ENCODE measurements at places on chromosomes 12 and 14. TPM values are rescaled to one million over a fixed set of nuclear protein-coding genes. Genes with fewer than 3 reads are reported as not detected.
A peak's percentile ranks its signal among the peaks of the same experiment; 100 is the strongest.

PRKD1 gene
- total RNA-seq: not detected

NOS1 gene
- not detected for total RNA-seq

FOXN4 gene
- total RNA-seq: not detected

SLC25A47 gene
- not detected for total RNA-seq

DPF3 gene
- 0.31 TPM for total RNA-seq

AMDHD1 gene
- total RNA-seq: 0.91 TPM

- H3K27ac ChIP-seq: no peak overlapping the region
- H3K4me3 ChIP-seq: no peak overlapping the region
- H3K27me3 ChIP-seq: no peaks in the 10 kb centered on the region
- DNase-seq: no peak
- no peaks in the 10 kb centered on the region for H3K4me1 ChIP-seq
Measured at GRCh38 chr14:87046960-87047359, 946.0 kb downstream of the GALC start.

DNA sequence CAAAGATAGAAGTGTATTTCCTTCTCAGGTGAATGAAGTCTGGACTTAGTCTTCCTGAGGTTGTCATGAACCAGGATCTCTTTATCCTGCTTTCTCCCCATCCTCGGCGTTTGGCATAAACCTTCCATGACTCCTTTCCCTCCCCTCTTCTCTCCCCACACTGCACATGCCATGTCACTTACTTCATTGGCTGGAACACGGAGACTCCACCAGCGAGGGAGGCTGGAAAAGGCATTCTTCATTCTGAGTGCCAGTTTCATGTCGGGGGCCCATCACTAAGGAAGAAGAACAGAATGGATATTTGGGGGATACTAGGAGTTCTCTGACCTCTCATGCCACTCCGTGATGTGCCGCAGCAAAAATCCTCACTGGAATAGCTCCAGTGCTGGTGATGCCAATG, 105.6 kb downstream of the VCPKMT start:
- H3K36me3 ChIP-seq: no peaks in the 10 kb centered on the region
- H3K4me3 ChIP-seq: no peak overlapping the region
- H3K27me3 ChIP-seq: no peaks in the 10 kb centered on the region
- no peak overlapping the region for H3K27ac ChIP-seq
- peaks cover 4% of the 10 kb centered on the region for H3K4me1 ChIP-seq

GRCh38 chr12:15592934-15593333, 196.3 kb downstream of the EPS8 start:
- H3K27ac ChIP-seq: no peak overlapping the region
- H3K36me3 ChIP-seq: no peaks in the 10 kb centered on the region
- peaks cover 4% of the 10 kb centered on the region for H3K4me1 ChIP-seq
- no peaks in the 10 kb centered on the region for H3K27me3 ChIP-seq

GRCh38 chr12:121300083-121300819, 3.7 kb upstream of the CAMKK2 start:
- peaks cover 20% of the 10 kb centered on the region for H3K4me1 ChIP-seq
- H3K27ac ChIP-seq: no peak overlapping the region
- H3K4me3 ChIP-seq: no peak overlapping the region
- DNase-seq: no peak
- no peaks in the 10 kb centered on the region for H3K36me3 ChIP-seq

DNA sequence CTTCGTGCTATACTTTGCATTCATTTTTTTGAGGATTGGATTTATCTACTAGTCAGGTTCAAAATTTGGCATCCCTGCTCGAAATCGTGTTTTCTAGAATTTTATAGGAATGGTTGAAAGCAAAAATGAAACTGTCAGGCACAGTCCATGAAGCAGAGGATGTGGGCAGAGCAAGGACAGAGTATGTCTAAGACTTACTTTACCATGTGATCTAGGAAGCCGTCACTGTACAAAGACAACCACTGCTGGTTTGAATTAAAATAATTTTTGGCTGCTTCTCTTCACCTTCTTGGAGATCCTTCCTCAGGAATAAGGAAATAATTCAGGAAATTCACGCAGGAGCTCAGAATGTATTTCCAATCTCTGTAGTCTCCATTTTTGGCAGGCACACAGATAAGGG, 31.6 kb upstream of the SGPP1 start:
- peaks cover 14% of the 10 kb centered on the region for H3K4me1 ChIP-seq
- H3K36me3 ChIP-seq: no peaks in the 10 kb centered on the region
- peak overlapping the region; percentile 9 for H3K27ac ChIP-seq
- H3K27me3 ChIP-seq: no peaks in the 10 kb centered on the region
- peak; percentile 5 for DNase-seq

DNA sequence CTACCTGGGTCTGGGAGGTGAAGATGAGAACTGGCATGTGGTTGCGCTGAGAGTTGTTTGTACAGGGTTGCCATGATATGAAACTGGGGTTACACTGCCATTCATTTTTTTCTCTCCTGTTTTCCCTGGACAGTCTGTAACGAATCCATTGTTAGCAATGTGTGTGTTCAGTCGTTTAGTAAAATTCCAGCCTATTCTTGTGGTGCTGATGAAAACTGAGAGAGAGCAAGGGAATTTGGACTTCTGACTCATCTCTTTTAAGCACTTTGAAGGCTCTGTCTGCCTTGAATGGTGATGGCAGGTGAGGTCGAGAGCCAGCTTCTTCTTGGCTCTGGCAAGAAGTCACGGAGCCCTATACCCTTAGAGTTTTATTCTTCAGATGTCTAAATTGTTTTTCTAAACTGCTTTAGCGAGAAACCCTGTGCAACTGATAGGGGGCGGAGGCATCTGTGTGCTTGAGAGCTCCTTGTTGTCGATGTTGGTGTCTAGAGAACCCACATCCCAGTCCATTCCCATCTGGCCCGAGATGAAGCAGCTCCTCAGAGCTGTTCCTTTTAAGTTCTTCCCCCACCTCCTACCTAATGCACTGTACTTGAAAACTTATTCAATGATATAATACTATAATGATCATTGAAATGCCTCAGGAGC, 204.4 kb downstream of the TMX1 start:
- H3K27me3 ChIP-seq: peaks cover 2% of the 10 kb centered on the region
- H3K27ac ChIP-seq: no peak overlapping the region
- H3K4me1 ChIP-seq: no peaks in the 10 kb centered on the region
- no peak overlapping the region for H3K4me3 ChIP-seq
- no peaks in the 10 kb centered on the region for H3K36me3 ChIP-seq
- DNase-seq: no peak

DNA sequence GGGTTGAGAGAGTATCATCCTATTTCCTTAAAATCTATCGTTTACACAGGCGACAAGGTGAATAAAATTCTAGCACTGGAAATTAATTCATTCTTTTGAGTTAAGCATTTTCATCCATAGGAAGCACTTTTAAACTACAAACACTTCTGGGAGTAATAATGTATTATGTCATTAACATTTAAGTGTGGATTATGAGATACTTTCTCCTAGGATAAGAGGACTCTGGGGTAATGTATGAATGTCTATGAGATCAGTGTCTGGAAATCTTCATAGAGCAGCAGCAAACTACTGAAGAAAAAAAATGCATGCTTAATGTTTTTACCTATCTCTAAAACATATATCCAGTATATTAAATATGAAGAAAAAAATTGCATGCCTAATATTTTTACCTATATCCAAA, 86.9 kb downstream of the EPS8 start:
- no peaks in the 10 kb centered on the region for H3K27me3 ChIP-seq
- no peaks in the 10 kb centered on the region for H3K4me1 ChIP-seq
- no peak for DNase-seq
- H3K27ac ChIP-seq: no peak overlapping the region
- no peak overlapping the region for H3K4me3 ChIP-seq

DNA sequence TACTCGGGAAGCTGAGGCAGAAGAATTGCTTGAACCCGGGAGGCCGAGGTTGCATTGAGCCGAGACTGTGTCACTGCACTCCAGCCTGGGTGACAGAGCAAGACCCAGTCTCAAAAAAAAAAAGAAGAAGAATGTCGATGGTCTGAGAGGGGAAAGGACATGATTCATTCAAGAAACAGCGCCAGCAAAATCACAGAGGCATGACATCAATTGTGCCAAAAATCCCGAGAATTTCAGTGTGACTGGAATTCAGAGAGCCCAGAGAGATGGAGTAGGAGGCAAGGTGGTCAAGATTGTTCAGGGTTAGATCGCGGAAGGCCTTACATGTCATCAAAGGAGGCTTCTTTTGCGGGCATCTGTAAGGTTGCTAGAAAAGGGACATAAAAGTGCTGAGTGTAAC, 483.3 kb downstream of the VRK1 start:
- no peak overlapping the region for H3K27ac ChIP-seq
- H3K4me1 ChIP-seq: peaks cover 11% of the 10 kb centered on the region
- DNase-seq: no peak
- H3K4me3 ChIP-seq: no peak overlapping the region
- H3K27me3 ChIP-seq: no peaks in the 10 kb centered on the region

DNA sequence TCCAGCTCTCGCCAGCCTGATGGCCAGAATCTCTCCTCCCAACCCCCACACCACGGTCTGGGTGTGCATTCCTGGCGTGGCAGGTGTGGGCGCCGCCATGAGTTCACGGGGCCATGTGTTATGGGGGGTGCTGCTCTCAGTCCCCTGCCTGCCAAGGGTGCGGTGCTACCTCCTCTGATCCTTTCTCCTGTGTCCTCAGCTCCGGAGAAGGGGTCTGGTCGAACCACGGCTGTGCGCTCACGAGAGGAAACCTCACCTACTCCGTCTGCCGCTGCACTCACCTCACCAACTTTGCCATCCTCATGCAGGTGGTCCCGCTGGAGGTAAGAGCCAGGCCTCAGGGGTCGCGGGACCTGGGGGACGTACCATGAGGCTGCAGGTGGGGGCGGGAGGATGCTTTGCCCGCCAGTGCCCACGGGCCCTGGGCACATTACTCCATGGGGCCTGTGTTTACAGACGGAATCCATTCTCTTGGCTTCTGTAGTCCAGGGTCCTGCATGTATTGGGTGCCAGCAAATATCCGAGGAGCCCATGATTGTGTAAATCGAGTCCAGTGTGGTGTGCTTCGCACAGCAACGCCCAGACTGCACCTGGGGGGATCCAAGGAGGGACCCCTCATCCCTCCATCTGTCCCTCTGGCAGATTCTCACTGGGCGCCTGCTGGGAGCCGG, 130.8 kb downstream of the ADGRD1 start:
- no peaks in the 10 kb centered on the region for H3K36me3 ChIP-seq
- no peaks in the 10 kb centered on the region for H3K27me3 ChIP-seq
- H3K27ac ChIP-seq: no peak overlapping the region
- peak; percentile 6 for DNase-seq

GRCh38 chr12:109831365-109831764, 1.8 kb downstream of the TRPV4 start:
- no peak overlapping the region for H3K27ac ChIP-seq
- H3K4me1 ChIP-seq: peaks cover 4% of the 10 kb centered on the region
- H3K36me3 ChIP-seq: no peaks in the 10 kb centered on the region
- no peak overlapping the region for H3K4me3 ChIP-seq

DNA sequence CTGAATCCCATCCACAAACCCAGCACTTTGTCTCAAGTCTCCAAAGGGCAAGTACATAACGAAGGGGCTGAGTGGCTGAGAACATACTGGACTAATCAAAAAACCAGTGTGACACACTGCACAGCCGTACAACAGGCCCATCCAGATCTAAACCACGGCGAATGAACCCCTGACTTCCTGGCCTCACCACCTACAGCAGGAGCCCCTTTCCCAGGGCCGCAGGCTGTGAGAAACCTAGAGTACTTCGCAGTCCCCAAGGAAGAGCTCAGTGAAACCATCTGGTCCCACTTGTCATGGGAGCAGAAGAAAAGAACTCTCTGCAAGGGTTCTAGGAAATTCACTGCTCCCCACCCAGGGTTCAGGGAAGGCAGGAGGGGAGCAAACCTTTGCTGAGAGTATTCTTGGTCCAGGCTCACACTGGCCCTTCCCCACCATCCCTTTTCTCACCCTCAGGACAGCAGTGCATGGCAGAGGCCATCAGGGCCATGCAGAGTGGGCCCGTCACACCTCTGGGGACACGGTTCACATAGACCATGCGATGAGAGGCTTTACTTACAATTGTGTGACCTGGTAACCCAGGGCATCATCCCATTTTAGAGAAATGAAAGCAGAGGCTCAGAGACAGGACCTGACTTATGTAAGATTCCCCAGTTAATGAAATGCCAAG, 192.8 kb downstream of the BCL11B start:
- H3K4me1 ChIP-seq: peaks cover 5% of the 10 kb centered on the region
- DNase-seq: no peak
- no peaks in the 10 kb centered on the region for H3K36me3 ChIP-seq
- H3K27ac ChIP-seq: no peak overlapping the region
- H3K4me3 ChIP-seq: no peak overlapping the region

- H3K4me1 ChIP-seq: no peaks in the 10 kb centered on the region
- H3K27me3 ChIP-seq: peaks cover 7% of the 10 kb centered on the region
- no peaks in the 10 kb centered on the region for H3K36me3 ChIP-seq
- no peak overlapping the region for H3K27ac ChIP-seq
- no peak for DNase-seq
- H3K4me3 ChIP-seq: no peak overlapping the region
Measured at GRCh38 chr12:111276146-111276545, 92.7 kb downstream of the PHETA1 start.

DNA sequence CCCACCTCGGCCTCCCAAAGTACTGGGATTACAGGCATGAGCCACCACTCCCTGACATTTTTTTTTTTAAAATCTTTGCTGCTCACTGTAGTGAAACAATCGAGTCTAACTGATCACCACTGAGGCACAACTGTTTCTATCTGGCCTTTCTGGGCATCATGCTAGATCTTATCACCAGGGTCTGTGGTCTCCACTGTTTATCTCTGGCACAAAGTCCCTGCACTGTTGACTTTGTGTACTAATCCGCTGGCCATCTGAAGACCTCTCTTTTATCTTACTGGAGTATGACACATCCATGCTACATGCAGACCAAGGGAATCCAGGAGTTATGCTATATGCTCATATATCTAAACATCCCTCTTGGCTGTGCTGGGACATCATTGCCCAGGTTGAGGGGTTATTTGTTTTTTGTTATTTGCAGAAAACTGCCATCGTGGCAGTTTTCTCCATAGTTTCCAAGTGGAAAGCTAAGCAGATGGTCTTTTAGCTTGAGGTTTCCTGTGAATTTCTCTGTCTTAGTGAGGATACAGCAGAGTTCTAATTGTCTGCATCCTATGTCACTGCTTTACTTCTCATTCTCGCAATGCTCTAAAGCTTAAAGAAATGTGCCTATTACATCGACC, 456.9 kb downstream of the CCER1 start:
- H3K36me3 ChIP-seq: no peaks in the 10 kb centered on the region
- H3K4me1 ChIP-seq: no peaks in the 10 kb centered on the region
- no peak overlapping the region for H3K27ac ChIP-seq
- no peak for DNase-seq

DNA sequence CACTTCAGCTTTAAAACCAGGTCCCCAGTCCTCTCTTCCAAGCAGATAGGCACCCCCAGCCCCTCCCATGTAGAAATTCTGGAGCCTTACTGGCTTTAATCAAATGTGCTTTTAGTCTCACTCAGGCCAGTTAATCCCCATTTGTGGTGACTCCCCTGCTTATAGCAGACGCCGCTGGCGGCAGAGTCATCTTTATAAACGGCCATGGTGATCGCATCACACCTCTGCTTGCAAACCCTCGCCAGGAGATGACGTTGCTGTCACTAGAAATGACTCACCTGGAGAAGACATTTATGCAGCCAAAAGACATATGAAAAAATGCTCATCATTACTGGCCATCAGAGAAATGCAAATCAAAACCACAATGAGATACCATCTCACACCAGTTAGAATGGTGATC, 369.3 kb downstream of the VRK1 start:
- H3K27me3 ChIP-seq: no peaks in the 10 kb centered on the region
- H3K4me1 ChIP-seq: no peaks in the 10 kb centered on the region
- no peak overlapping the region for H3K27ac ChIP-seq
